AG09309 (cell line): ENCODE measurements at places on chromosomes 12 and 14.
A peak's percentile ranks its signal among the peaks of the same experiment; 100 is the strongest.

- no peak for DNase-seq
These were observed 184.7 kb upstream of the DCN start for GRCh38 chr12:91367234-91367849.

DNA sequence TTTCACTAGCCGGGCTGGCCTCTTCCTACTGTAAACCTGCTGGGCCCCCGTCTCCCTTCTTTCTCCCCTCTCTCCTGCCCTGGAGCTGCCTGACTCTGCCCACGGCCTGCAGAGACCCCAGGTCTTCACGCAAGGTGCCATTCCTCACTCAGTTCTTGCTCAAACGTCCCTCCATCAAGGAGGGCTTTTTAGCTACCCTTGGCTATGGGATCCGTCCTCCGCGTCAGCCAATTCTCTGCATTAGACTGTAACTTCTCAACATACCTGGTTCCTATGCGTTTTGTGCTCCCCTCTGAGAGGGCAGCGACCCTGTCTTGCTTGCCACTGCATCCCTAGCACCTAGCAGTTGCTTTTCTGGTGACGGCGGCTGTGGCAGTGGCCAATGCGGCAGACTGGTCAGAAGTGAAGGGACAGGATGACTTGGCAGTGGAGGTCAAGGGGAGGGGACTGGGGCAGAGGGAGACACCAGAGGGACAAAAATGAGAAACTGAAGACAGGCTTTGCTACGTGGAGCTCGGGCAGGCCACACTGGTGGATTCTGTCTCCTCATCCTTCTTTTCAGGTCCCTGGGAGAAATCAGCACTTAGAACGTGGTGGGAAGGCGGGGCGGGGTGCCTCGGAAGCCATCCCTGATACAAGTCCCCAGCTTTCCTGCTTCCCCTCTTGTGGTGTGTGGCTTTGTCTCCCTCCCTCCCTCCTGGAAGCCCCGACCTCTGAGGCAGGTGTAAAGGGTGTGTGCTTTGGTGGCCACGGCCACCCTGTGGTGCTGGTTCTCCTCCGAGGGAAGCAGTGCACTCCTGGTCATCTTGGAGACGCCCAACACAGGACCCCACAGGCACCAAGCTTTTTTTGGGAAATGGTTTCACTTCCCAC is 1.8 kb downstream of the B3GNT4 start:
- no peak for DNase-seq

DNA sequence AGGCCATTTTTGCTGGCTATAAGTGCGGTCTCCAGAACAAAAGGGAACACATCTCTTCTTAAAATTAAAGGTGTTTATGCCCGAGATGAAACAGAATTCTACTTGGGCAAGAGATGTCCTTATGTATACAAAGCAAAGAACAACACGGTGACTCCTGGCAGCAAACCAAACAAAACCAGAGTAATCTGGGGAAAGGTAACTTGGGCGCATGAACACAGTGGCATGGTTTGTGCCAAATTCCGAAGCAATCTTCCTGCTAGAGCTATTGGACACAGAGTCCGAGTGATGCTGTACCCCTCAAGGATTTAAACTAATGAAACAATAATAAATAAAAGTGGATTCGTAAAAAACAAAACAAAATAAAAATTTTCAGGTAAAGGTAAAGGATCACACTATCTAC is 33.4 kb downstream of the PKP2 start:
- DNase-seq: no peak

DNA sequence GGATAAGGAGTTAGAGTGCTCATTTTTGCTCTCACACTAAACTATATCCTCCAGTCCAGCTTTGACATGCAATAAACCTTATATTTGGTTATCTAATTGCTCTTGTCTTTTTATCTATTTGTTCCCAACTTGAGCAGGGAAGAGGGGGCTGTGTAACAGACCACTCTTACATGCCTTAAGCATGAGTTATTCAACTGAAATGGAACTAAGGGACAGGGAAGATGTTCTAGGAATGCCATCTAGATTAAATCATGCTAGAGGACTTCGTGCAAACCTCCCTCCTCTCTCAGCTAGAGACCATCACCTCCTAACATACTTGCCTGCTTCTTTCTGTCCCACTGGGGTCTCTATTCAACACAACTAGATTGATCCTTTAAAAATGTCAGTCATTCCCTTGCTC is 20.6 kb downstream of the SPX start:
- DNase-seq: no peak

- peak; percentile 27 for DNase-seq
These were observed 513.3 kb upstream of the CCDC196 start for GRCh38 chr14:65972891-65973290.

DNA sequence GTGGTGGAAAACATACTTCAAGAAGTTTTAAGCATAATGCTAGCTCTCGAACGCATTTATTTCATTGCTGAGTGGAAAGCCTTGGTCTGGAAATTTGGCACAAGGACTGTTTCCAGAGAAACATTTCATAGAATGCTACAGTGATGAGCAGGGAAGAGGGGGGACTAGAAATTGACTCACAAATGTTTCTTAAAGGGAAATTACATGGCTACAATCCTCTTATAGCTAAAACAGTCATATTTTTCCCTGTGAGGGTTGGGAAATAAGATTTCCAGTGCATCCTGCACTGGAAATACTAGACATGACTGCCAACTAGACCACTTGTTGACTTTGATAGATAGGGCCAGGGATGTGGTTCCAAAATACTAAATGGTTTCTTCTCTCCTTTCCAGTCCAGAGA is 197.3 kb upstream of the RGS6 start:
- no peak for DNase-seq

DNA sequence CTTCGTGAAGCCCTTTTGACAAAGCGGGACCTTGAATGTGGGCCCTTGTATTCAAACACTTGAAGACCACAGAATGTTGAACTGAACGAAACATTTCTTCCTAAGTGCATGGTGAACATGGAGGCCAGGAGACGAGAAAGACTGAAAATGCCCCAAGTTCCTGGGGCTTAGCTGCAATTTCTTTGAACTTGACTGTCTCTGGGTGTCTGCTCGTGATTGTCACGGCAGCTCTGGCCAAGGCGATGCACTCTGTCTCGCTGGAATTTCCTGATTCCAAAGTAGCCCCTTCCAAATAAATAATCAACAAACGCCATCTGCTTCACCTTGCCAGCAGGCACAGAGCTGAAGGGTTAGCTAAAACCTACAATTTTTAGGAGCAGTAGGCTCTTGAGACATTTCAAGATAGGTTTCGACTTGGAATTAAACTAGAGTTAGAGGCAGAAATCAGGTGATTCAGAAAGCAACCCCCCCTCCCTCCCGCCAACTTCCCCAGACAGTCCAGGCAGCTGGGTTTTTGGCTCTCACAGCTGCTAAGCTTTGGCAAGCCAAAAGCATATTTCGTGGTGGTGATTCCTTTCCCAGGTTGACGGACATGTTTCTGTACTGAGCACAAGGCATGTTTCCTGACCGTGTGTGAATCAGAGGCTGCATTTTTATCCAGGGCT is 13.5 kb upstream of the IRF2BPL start:
- DNase-seq: peak; percentile 87

DNA sequence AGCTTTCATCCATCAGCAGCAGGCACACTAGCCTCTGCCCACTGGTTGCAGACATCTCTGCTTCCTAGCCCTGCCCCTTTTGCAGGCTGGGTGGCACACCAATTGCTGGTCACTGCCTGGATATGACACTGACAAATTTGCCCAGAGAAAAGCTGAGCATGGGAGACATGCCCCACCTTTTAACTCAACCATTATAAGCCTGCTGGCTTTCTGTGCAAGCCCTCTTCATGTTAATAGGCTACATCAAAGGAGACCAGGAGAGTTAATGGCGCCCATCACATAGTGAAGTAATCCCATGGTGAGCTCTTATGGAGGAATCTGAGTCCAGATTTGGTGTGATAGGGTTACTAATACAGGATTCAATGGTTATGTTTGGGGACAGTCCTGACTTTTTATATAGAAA is 139.2 kb downstream of the KICS2 start:
- DNase-seq: no peak

DNA sequence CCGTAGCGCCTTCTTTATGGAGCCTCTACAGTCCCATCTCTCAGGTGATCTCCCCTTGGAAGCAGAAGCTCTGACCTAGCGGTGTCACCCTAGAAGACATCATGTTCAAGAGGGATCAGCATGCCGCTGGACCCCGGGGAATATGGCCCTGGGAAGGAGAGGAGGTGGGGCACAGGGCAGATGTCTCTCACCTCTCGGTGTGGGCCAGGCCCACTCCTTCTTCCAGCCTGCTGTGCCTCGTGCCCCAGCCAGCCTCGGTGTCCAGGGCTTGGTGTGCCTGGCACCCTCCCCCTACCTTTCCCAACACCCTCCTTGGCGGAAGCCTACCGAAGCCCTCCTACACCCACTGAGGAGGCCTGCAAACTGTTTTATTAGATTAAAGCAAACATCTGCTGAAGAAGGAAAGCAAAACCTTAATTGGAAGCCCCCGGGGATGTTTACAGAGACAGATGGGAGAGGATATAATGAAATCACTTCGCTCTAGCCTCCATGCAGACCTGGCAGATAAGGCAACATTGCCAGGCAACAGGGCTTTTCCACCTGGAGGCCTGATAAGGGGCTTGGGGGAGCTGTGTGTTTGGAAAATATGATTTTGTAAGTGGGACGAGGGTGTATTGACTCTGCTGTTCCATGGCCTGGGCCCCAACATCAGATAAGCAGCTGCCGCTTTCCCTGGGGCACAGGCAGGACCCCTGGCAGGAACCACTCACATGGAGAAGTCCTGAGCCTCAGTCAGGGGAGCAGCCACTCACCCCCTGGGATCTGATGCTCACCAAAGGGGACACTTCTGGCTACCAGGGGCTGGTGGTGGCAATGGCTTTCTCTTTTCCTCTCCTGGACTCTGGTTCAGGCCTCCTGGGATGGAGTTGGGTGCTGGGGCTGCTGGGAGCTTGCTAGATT is 5.7 kb upstream of the CHGA start:
- no peak for DNase-seq

GRCh38 chr14:103861413-103862392 is 14.3 kb upstream of the PPP1R13B start:
- no peak for DNase-seq

DNA sequence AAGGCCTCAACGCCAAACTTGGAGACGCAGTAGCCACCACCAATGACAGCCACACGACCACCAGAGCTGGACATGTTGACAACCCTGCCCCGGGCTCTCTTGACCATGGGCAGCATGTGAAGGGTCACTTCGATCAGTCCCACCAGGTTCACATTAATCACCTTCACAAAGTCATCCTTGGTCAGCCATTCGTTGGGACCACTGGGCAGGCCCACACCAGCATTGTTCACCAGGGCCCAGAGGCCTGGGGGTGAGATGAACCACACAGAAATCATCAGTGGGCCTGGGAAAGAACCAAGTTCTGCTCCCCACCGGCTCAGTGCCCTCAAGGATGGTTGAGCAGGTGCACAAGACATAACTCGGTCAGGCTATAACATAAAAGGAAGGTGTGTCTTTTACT is 4.0 kb downstream of the SDR9C7 start:
- DNase-seq: no peak

DNA sequence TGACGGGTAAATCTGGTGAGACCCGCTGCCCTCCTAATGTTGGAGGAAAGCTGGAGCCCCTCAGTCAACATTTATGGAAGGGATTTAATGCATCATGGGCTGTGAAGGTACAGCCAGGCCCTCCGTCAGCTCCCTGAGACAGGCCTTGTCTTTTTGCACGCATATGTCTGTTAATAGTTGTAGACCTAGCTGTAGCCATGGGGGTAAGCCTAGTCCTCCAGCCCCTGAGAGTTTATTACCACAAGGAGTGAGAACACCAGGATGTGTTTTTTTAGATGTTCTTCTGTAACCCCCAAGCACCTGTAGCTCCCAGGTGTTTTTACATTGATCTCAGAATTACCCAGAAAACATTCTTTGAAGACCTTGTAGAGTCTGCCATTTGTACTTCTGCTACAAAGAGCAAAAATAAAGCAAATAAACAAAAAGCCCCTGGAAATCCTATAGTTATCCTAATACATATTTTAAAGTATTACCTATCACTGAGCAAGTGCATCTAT is 25.5 kb downstream of the ETV6 start:
- no peak for DNase-seq

DNA sequence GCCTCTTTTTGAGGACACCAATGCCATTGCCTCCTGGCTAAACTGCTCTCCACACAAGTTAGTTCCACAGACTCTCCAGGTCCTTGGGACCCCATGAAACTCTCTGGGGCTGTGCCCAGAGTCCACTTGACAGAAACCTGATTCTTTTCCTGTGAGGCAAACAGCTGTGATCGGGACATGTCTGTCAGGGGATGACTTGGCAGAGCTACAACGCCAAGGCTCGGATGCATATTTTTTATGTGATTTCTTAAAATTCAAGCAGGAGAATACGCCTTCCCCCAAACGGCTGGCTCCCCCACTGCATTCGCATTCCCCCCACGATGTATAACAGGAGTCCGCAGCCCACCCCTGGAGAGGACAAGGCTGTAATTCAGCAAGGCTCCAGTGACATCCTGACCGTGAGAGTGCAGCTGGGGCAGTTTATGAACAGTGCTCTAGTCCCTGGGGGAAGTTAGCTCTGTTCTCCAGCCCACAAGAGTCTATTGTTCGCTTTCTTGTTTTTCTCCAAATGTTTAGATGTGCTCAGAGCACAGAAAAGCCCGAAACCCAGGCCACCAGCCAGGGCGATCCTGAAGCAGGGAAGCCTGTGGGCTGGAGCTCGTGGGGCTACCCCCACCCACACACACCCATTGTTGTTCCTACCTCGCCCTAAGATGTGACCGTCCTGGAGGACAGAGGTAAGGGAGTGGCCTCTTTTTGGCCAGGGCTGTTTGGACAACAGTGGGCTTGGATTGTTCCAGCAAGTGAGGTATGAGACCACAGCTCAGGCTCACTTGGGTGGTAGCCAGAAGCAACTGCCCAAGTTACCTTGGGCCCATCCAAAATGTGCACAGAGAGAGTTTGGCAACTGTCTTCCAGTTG is 159.5 kb downstream of the ZFP36L1 start:
- no peak for DNase-seq

DNA sequence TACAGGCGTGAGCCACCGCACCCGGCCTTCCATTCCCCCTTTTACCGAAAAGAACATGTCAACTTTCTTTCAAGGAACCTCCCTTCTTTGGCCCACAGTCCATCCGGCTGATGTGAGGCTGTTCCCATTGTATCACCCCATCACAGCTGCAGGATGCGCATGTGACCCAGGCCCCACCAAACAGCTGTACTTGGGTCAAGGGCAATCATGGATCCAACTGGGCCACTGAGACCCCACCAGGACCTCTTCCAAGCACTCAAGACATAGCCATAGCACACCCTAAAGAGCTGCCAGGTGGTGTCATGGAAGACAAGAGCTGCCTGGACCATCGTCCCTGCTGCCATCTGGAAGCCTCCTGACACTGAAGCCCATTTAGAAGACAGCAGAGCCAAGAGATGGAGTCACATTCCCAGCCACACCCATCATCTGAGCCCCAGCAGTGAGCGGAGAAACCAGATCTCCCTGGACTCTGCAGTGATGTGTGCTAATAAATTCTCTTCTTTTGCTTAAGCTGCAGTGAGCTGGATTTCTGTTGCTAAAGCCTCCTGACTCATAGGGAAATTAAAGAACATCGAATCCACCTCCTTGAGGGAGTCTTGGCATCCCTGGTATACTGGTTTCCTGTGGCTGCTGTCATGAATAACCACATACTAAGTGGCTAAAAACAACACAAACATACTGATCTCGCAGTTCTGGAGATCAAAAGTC is 105.6 kb downstream of the KSR2 start:
- DNase-seq: peak; percentile 63

GRCh38 chr12:30795410-30796312 is 40.9 kb upstream of the CAPRIN2 start:
- DNase-seq: no peak
